ENCODE measurements at places on chromosomes 5 and 9. TPM values are rescaled to one million over a fixed set of nuclear protein-coding genes. Genes with fewer than 3 reads are reported as not detected.
A peak's percentile ranks its signal among the peaks of the same experiment; 100 is the strongest.

- H3K27me3 ChIP-seq: no peaks in the 10 kb centered on the region
- H3K4me1 ChIP-seq: no peaks in the 10 kb centered on the region
- DNase-seq: no peak
- H3K27ac ChIP-seq: no peak overlapping the region
- no peak overlapping the region for H3K4me3 ChIP-seq
- no peaks in the 10 kb centered on the region for H3K36me3 ChIP-seq
Observed at GRCh38 chr9:27468462-27469110, 55.5 kb upstream of the IFNK start.

DNA sequence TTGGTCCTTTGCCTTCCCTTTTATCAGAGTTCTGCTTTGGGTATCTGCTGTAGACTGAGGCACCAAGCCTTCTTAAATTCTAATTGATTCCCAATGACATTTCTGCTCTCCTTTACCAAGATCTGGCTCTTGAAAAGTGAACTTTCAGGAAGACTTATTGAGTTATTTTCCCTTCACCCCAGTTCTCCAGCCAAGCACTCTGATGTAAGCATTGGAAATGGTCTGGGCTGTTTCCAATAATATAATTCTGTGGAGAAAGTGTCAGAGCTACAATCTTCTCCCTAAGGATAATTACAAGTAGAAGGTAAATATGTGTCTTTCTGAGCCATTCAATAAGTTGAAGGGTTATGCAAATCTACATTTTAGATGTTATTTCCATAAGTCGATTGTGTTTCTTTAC, 30.8 kb downstream of the BTF3 start:
- no peaks in the 10 kb centered on the region for H3K27me3 ChIP-seq
- no peak for DNase-seq
- no peak overlapping the region for H3K27ac ChIP-seq
- no peaks in the 10 kb centered on the region for H3K36me3 ChIP-seq
- H3K4me1 ChIP-seq: no peaks in the 10 kb centered on the region
- no peak overlapping the region for H3K4me3 ChIP-seq

- peak overlapping the region; percentile 81 for H3K4me3 ChIP-seq
- H3K27me3 ChIP-seq: no peaks in the 10 kb centered on the region
- peak; percentile 13 for DNase-seq
Observed at GRCh38 chr9:136119061-136119882, 597 bp upstream of the TMEM250 start.

DNA sequence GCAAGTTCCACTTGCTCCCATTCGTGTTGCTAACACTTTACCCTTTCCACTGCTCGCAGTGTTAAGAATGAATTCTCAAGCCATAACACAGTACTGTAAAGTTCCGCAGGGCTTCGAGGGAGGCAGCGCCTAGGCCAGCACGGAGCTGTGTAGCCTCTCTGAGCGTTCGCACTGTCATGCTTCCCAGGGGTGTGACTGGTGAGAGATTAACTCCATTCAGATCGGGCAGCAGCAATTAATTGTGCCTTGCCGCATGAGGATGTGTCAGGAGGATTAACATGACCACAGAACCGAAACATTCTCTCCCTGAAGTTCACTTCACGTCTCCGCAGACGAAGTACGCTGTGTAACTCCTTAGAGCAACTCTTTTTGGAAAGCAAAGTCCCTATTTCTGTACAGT, 23.2 kb downstream of the ZBTB34 start:
- no peaks in the 10 kb centered on the region for H3K27me3 ChIP-seq
- no peaks in the 10 kb centered on the region for H3K4me1 ChIP-seq

DNA sequence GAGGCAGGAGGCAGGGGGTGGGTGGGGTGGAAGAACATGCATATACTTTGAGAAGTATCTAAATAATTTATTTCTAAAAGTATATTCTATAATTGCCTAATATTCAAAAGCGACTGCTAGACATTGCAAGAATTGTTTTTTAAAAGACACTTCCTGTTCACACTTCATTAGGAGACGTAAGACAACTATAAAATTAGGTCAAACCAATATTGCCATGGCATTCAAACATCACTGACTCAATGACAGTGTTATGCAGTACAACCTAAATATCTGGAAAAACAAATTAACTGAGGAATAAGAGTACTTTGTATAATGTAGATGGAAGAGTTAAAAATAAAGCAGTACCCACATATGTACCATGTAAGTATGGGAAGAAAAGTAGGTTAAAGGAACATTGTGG, 4.5 kb downstream of the CCNH start:
- H3K27me3 ChIP-seq: no peaks in the 10 kb centered on the region
- peaks cover 16% of the 10 kb centered on the region for H3K4me1 ChIP-seq
- no peak overlapping the region for H3K27ac ChIP-seq
- DNase-seq: no peak
- peaks cover 74% of the 10 kb centered on the region for H3K36me3 ChIP-seq
- H3K4me3 ChIP-seq: no peak overlapping the region

DNA sequence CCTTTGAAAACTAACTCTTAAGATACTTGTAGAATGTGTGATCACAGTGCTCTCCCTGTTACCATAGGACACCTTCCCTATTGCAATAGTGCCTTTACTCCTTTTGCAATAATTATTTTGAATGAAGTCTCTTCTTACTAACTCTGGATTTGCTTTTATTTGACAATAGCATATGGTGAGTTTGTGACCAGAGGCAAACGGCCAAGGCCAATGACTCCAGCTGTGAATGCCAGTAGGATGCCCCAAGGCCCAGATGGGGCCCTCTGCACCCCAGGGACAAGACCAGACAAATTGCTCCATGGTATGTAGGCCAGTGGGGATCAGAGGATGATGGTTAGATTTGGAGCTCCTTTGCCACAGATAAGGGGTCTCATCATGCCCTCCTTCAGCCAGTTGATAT, 116.9 kb downstream of the NPR3 start:
- H3K27me3 ChIP-seq: no peaks in the 10 kb centered on the region
- no peak overlapping the region for H3K27ac ChIP-seq
- no peak for DNase-seq
- no peaks in the 10 kb centered on the region for H3K4me1 ChIP-seq
- H3K4me3 ChIP-seq: no peak overlapping the region

GRCh38 chr9:14752871-14753270, 30.3 kb upstream of the CER1 start:
- no peak overlapping the region for H3K27ac ChIP-seq
- DNase-seq: no peak
- H3K4me3 ChIP-seq: no peak overlapping the region
- no peaks in the 10 kb centered on the region for H3K4me1 ChIP-seq
- H3K27me3 ChIP-seq: no peaks in the 10 kb centered on the region

- H3K4me3 ChIP-seq: no peak overlapping the region
- no peaks in the 10 kb centered on the region for H3K27me3 ChIP-seq
- H3K36me3 ChIP-seq: peaks cover 40% of the 10 kb centered on the region
- H3K27ac ChIP-seq: peak overlapping the region; percentile 100
- peaks cover 41% of the 10 kb centered on the region for H3K4me1 ChIP-seq
- no peak for DNase-seq
Observed at GRCh38 chr9:37953206-37953774, 49.4 kb upstream of the SLC25A51 start.

GZMA gene
- not detected for total RNA-seq

ROR2 gene
- total RNA-seq: not detected

SLC28A3 gene
- not detected for total RNA-seq
